ENCODE measurements at places on chromosomes 13 and 19.

DNA sequence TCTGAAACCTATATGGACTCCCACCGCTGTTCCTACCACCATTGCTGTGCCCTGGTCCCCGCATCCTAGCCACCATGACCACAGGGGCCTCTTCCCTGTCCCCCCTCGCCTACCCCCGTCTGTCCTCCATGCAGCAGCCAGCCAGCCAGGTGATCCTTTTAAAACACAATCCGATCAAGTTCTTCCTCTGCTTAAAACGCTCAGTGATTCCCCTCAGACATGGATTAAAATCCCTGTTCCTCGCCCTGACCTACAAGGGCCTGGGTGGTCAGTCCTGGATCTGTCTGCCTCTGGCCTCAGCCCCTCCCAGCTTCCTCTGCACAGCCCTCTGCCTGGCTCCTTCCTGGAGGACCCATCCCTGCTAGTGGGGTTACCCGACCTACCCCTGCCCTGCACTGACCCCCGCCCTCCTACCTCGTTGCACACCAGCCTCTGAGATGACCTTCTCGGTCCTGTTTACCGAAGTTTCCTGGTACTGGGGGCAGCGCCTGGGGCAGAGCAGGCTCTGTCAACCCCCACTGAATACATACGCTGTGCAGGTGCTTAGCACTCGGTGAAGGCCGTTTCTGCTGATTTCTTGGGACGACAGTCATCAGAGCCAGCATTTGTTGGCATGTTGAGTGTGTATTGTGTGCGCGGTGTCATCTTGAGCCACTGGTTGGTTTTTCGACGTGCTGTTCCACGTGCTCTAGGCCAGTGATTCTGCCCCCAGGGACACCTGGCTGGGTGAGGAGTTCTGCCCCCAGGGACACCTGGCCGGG, 14.7 kb upstream of the LENG8 start:
- no peak for DNase-seq

- DNase-seq, result no peak
Measured at GRCh38 chr13:111322916-111323331, 2.5 kb downstream of the TEX29 start.

DNA sequence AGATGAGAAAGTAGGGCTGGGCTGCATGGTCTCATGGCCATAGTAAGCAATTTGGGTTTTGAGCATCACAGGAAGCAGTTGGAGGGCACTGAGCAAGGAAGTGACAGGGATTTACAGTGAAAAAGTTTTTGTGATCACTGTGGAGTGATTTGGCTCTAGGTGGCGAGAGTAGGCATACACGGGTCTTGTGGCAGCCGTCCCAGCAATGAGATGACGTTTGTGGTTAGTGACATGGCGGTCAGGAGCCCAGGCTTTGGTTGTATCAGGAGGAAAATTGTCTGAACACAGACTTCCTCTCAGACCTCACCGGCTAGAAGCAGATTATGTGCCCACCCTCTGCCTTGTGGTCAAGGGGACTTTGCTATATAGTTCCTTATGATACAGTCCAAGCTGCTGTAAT, 3.3 kb downstream of the ZNF444 start:
- DNase-seq, result no peak

DNA sequence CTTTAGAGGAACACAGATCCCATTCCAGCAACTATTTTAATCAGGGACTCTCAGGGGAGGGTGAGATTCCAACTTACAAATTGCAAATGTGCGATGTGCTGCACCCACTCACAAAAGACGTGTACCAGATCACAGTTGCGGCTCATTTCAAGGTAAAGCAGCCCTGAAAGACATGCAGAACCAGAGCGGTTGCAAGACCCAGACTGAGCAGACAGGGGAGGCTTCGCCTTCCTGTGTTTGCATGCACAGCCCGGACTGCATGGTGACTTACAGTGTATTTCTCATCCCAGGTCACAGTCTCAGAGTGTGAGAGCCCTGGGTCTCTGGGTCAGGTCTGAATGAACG, 84.6 kb downstream of the ATP11A start:
- no peak for DNase-seq

GRCh38 chr19:37718304-37718703, 1.3 kb downstream of the ZNF607 start:
- no peak for DNase-seq

GRCh38 chr13:109844396-109844795, 58.0 kb upstream of the IRS2 start:
- DNase-seq, result no peak

DNA sequence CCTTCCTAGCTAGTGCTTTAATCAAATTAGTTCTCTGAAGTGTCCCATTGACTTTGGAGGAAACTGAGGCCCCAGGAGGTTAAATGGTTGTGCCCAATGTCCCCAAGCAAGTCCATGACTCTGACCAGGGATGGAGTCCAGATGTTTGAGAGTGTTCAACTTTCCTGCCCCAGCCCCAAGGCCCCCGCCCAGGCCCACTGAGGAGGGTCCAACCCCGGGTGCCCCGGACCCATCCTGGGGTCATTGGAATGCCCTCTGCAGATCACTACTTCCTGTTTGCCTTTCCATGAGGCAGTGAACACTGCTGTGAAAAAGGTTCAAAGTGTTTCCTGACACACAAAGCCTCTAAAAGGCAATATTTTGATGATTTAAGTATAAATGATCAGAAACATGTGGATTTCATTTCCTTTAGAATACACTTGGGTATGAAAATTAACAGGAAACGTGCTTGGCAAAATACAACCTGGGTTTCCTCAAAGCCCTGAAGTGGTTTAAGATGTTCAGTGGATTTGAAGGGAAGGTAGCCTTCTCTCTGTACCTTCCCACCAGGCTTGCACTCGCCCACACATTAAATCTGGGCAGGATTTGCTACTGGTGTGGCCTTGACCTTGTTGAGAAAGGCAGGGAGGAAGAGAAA, 335.7 kb downstream of the TSHZ3 start:
- no peak for DNase-seq

GRCh38 chr13:46179969-46180763, 1.8 kb downstream of the LCP1 start:
- no peak for DNase-seq

DNA sequence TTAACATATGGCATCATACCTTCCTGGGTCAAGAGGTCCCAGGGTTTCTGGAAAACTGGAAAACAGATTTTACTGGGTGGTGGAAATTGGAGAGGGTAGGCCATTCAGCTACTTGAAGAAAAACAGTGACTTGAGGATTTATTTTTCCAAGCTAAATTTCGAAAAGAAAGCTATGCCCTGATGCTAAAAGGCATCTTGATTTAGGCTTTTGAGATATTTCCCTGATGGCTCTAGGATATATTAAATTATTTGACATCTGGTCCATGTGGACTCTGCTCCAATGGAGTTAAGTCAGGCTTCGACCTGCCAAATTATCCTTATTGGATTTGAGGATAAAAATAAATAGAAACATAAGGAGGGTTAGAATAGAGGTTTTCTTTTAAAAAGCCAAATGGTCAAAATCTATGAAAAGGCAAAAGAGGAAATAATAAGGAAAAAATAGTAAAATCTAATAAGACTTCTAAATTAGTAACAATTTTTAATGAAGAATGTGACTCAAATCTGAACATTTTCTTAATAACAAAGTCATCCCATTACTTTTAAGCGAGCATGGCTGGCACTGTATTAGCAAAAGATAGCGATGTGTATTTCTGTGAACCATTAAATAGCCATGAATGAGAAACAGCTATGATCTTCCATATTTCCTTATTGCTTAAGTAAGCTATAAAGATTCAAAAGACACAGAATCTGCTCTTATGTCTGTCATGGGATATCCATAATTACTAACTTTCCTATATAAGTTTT, 190.0 kb upstream of the MIR17HG start:
- DNase-seq, result no peak

DNA sequence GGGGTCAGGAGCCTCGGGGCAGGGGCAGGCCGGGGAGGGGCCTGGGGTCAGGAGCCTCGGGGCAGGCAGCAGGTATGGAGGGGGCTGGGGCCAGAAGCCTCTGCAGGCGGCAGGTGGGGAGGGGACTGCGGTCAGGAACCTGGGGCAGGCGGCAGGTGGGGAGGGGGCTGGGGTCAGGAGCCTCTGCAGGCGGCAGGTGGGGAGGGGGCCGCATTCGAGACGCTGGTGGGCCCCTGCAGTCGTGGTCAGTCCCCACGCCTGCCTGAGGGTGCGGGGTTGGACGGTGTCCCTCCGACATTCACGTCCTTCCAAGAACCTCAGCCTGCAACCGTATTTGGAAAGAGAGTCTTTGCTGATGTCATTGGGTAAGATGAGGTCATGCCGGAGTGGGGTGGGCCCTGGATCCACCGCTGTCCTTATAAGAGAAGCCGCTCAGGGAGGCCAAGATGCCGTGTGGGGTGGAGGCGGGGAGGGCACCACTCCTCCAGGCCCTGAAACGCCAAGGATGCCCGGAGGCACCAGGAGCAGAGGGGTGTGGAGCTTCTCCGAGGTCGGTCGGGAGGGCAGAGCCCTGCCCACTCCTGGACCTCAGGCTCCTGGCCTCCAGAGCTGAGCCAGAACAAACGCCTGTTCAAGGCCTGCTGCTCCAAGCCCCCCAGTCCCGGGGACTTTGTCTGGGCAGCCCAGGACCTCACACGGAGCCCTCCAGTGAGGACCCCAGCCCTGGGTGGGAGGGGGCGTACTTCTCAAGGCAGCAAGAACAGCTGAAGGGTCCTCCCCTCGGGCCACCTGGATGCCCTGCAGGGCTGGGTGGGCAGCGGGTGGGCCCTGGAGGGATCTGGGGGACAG, 30.1 kb downstream of the PIP5K1C start:
- DNase-seq, result no peak

- no peak for DNase-seq
Measured at GRCh38 chr13:99356262-99357091, 49.3 kb upstream of the GPR183 start.

DNA sequence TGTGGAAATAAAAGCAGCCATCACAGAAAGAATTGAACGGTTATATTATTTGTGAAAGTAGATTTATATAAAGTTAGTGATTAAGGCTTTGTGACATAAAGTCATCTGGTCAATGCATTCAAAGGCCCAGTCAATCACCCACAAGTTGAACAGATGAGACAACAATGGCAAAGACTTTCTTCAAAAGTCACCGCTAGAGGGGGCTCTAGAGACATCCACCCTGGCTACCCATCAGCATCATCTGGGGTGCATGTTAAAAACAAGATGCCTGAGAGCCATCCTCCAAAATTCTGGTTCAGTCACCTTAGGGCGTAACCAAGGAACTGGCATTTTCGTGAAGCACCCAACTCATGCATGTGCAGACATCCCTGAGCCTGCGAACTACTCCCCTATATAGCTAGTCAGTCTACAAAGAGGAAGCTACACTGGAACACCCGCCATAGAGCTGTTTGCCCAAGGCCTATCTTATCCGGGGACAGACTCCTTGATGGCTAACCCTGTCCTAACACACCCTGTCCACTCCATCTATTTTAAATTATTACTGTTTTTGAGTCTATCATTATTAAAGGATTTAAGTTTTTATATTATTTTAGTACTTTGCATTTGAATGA, 970.5 kb downstream of the UQCRFS1 start:
- peak; percentile 23 for DNase-seq

- no peak for DNase-seq
Measured at GRCh38 chr13:94234738-94235137, 244.7 kb downstream of the DCT start.

DNA sequence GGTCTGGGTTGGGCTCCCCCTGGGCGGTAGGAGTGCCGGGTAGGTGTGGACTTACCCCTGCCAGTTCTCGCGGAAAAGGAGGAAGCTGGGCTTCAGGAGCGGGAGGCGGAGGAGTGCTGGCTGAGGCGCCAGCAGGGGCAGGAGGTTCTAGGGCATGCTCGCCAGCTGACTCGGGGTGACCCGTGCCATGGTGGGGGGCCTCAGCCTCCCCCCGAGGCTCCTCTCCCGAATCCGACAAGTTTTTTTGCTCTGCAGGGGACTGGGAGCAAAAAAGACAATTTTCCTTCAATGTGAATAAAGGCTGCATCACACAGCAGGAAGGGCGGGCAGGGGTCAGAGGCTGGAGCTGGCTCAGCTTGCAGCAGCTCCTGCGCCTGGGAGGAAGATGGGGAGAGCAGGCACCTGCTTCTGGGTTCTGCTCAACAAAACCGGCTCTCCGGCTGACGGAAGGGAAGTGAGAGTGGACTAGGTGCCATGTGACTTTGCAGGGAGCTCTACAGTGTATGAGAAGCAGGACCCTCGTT, 26.5 kb downstream of the RANBP3 start:
- DNase-seq, result no peak

GRCh38 chr13:99859178-99860177, 112.1 kb downstream of the ZIC5 start:
- DNase-seq, result no peak

GRCh38 chr19:7927605-7928333, 1.8 kb upstream of the CTXN1 start:
- DNase-seq, result no peak

DNA sequence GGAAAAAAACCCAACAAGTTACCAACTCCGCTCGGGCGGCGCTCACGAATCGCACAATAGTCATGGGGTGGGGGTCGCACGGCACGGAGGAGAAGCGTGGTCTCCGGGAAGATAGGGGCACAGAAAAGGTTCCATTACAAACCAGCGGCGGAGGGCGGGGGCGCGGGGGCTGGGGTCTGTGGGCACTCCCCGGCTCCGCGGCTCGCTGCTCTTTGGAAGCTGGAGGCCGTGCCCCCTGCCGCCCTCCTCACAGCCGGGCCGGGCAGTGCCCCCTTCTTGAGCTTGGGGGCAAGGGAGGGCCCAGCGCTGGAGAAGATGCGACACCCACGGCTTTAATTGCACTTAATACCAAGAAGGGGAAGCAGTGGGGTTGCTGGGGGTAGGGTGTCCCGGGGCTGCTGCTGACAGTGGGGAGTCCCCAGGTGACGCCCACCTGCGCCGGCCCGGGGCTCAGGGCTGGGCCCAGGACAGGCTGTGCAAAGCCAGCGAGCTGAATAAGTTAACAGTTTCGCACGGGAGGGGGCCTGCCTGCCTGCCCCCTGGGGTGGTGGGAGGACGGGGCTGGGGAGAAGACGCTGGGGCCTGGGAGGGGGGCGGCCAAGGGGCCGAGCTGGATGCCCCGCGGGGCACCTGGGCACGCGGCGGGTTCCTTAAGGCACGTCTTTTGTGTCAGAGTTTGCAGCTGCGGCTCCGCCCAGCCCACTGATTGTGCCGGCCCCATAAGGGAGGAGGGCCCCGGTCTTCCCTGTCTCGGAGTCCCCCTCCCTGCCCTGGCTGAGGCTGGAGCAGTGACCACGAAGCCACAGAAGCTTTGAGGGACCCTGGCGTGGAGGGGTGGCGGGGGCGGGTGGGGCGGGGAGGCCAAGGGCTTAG, 9.8 kb downstream of the DCAF15 start:
- no peak for DNase-seq

GRCh38 chr13:23957981-23958380, 60.7 kb upstream of the C1QTNF9B start:
- DNase-seq, result no peak

GRCh38 chr19:2213799-2214198, 22.3 kb downstream of the PLEKHJ1 start:
- DNase-seq, result no peak
